Foreskin keratinocyte (primary cell): ENCODE measurements at places on chromosomes 5 and 9.

GRCh38 chr5:78293851-78294247, 649 bp downstream of the AP3B1 start:
- no peak for DNase-seq

DNA sequence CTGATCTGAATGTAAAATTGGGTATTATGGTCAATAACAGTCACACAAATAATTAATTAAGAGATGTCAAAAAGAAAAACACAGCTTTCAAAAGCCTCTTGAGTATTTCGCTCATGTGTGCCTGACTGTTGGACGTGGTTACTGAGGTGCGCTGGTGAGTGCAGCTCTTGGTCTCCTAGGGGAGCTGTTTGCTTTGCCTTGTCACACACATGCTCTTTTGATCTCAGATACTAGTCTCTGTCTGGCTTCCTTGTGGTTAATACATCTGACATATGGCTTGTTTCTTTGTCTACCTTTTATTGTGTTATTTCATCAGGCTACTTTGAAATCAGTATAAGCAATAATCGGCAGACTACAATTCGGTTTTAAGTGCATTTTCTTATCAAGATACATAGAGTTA, 51.5 kb downstream of the PCSK1 start:
- DNase-seq, result no peak

GRCh38 chr9:129910628-129911567, 75.6 kb downstream of the USP20 start:
- peak; percentile 98 for DNase-seq

GRCh38 chr9:129860653-129861446, 25.6 kb downstream of the USP20 start:
- DNase-seq, result no peak

GRCh38 chr5:59038798-59039295, 456.0 kb downstream of the RAB3C start:
- DNase-seq, result no peak

DNA sequence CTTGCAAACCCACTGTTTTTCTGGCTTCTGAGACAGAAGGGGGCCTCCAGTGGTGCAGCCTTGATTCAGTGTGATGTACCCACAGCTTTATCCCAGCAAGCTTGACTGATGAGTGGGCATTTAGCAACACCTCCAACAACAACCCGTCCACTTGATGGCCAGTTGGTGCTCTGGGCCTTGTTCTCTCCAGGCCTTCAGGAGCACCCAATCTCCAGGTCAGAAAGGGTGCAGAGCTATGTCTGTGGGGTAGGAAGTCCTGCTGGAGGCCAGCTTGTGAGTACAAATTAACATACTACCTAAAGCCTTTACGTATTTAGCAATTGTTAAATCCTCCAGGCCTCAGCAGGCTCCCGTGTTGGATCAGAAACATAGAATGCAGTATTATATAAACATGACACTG, 10.1 kb upstream of the TRIM52 start:
- no peak for DNase-seq

DNA sequence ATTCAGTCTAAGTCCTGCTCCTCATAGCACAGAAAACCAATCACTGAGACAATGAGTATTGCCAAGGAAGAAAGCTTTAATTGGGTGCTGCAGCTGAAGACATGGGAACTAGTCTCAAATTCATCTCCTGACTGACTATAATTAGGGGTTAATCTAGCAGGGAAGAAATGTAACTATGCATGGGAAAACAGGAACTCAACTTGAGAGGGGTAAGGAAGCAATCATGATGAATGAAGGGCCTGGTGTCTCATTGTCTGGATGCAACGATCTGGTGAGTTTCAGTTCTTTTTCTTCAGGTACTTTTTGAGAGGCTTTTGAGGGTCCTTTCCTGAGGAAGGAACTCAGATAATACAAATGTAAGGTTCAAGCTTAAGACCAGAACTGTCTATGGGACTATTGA, 24.0 kb upstream of the OCLN start:
- no peak for DNase-seq

DNA sequence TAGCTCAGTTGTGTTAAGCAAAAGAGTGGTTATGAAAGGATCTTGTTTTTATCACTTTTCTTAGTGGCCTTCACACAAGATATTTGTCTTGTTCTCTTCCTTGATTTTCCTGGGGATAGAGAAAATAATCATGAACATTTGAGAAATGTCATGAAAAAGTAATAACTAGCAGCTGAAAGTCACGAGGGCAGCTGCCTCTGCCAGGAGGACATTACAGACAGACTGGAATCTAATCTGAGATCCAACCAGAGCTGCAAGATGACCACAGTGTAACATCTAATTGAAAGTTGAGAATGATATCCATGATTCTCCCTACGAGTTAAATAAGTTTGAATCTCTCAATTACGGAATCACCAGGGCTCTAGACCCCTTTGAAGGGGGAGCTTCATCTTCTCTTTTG, 274.9 kb downstream of the ARHGAP26 start:
- DNase-seq, result no peak

GRCh38 chr9:126558051-126558665, 55.6 kb upstream of the LMX1B start:
- DNase-seq, result no peak

DNA sequence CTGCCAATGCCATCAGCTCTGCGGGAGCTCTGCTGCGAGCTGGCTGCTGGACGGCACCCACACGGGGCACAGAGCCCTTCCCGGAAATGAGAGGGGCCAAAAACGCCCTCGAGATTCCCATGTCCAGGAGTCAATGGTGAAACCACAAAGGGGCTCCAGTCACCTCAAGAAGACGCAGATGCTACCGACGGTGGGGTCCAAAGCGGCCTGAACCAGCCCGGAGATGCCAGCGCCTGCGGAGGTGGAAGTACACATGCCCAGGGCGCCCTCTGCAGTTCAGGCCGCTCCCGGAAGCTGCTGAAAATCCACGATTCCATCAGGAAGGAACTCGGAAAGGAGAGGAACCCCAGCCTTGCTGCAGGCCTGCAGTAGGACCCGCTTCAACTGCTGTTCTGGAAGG, 82.4 kb upstream of the SELENOP start:
- no peak for DNase-seq

- peak; percentile 86 for DNase-seq
These were observed 117.2 kb downstream of the RXRA start for GRCh38 chr9:134443174-134444037.

DNA sequence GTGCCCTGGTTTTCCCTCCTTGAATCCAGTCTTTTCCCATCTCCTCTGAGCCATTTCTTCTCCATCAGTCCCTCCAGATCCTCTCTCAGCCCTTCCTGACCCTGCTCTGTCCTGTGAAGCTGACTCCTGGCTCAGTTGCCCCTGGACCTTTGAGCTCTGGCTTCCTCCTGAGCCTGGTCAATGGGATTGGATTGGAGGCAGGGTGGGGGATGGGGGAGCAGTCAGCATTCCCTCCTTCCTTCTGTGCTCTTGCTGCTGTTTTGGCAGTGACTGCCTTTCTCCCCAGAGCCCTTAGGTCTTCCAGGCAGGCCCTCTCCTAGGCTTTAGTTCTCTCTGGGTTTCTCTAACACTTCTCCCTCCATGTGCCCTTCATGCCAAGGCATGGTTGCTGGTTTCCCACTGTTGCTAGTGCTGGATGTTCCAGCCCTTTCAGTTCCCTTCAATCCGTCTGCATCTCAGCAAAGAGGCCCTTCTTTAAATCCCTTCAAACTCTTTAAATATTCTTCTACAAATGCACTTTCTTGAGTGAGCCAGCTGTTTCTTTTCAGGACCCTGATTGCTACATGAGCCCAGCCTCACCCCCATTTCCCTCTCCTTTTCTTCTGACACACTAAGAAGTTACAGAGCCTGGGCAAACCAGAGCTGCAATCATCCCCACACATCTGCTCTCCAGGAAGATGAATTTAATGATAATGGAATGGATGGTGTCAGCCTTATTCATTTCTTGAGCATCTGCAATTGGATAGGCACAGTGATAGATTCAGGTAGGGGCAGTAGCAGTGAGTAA, 2.2 kb downstream of the TNFSF15 start:
- no peak for DNase-seq

- no peak for DNase-seq
These were observed 737.3 kb downstream of the BRINP1 start for GRCh38 chr9:118631956-118632355.

GRCh38 chr9:93601666-93602065, 25.3 kb downstream of the PHF2 start:
- no peak for DNase-seq

GRCh38 chr9:96149533-96150280, 152.3 kb downstream of the HSD17B3 start:
- DNase-seq, result no peak

GRCh38 chr9:114480746-114481435, 24.4 kb downstream of the WHRN start:
- no peak for DNase-seq

DNA sequence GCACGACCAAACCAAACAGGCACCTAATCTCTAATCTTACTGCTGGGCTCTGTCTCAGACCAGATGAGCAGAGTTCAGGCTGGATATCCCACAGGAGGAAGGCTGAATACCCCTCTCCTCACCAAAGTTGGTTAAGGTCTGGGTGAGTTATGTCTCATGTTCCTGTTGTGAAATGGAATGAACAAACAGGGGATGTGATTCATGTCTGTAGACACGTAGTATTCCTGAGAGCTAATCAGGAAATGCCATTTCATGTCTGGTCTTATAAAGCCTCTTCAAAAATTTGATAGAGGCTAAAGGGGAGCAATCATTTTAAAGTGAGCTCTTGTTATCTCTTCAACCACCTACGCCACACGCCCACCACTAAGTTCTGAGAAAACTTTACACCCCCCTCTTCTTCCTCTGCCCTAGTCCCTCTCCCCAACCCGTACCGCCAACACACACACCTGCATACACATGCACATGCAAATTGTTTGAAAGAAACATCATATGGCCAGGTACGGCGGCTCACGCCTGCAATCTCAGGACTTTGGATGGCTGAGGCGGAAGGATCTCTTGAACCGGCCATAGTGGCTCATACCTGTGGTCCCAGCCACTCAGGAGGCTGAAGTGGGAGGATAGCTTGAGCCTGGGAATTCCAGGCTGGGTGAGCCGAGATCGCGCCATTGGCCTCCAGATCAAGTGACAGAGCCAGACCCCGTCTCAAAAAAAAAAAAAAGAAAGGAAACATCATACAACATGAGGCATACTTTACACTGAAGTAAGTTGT, 69.8 kb upstream of the RAI14 start:
- peak; percentile 88 for DNase-seq

DNA sequence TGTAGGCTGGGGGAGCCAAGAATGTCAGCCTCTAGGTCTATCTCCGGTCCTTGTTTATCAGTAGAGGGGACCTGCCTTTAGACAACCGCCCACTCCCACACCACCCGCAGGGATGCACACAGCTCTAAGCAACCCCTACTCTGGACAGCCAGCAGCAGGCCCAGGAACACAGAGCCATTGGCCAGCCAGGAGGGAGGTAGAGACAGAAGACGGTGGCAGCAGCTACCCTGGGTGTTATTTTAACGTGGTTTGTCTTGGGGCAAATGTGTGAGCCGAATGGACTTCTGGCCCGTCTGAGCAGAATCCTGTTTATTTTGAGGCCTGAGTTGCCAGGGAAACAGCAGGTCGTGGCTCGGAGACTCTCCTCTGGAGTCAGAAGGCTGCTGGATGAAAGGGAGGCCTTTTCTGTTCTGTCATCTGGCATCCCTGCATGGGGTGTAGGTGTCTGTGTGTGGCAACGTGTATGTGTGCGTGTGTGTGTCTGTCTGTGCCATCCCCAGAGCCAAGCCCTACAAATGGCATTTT, 382 bp upstream of the FGF1 start:
- peak; percentile 75 for DNase-seq

GRCh38 chr9:1233568-1233967, 183.4 kb downstream of the DMRT2 start:
- no peak for DNase-seq

- no peak for DNase-seq
These were observed 45.5 kb downstream of the PUM3 start for GRCh38 chr9:2798423-2798822.

DNA sequence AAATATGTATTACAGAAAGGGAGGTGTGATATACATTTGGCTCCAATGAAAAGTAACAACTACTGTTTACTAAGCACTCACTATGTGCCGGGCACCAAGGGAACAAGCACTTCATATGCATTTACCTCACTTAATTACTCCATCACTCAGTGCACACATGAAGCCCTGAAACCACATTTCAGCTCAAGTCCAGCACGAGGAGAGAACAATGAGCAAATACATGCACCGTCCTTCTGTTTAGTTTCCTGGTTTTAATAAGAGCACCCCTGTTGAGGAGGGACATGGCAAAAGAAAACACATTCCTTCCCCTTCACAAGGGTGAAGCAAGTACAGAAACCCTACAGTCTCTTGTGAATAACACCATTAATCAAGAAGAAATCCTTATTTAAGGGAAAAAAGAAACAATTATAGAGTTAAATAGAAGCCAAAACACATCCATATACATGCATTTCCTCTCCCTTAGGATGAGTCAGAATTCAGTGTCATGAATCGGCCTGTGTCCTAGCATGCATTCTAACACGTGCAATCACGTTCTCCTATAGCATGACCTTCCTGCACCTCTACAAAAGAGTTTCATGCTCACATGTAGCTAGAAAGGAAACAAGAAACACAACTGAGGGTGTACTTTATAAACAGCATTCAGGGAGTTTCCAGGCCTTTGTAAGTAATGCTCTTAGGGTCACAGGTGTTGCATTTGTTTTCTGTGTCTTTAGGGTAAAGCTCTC, 411.6 kb downstream of the BNC2 start:
- DNase-seq, result peak; percentile 68

DNA sequence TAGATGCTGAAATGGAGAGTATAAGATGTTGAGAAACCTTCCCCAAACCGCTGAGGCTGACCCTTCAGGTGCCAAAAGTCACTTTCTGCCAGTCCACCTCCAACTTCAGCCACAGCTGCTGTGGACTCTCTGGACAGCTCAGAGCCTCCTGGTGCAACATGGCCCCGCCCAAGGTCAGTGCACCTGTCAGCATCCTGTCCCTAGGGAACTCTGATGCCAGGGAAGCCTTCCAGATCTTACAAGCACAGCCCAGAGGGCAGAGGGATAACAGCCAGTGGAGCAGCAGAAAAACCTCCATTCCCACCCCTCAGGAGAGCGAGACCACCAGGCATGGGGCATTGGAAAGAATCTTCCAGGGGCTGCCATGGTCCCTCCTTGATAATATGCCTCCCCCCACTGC, 10.5 kb upstream of the PTGES2 start:
- DNase-seq, result no peak

DNA sequence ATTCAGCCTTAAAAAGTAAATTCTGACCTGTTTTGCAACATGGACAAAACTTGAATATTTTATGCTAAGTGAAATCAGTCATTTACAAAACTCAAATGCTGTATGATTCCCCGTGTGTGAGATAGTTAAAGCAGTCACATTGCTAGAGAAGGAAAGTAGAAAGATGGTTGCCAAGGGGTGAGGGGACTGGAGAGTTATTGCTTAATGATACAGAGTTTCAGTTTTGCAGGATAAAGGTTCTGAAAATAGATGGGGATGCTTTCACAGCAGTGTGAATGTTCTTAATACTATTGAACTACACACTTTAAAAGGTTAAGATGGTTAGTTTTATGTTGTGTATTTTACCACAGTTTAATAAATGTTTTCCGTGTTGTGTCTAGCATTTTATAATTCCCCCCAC, 51.2 kb downstream of the SGCD start:
- no peak for DNase-seq

- no peak for DNase-seq
These were observed 80.9 kb upstream of the ISL1 start for GRCh38 chr5:51302343-51302742.

GRCh38 chr5:150024346-150024984, 23.9 kb downstream of the HMGXB3 start:
- DNase-seq, result no peak

GRCh38 chr5:84239494-84239893, 145.2 kb downstream of the EDIL3 start:
- DNase-seq, result peak; percentile 78
